ENCODE measurements at places on chromosomes 3 and 15.

- peaks cover 7% of the 10 kb centered on the region for H3K27me3 ChIP-seq
- no peaks in the 10 kb centered on the region for H3K4me1 ChIP-seq
- H3K36me3 ChIP-seq = no peaks in the 10 kb centered on the region
- no peak for DNase-seq
- H3K27ac ChIP-seq = no peak overlapping the region
These were observed 15.2 kb downstream of the P2RY1 start for GRCh38 chr3:152849996-152850578.

DNA sequence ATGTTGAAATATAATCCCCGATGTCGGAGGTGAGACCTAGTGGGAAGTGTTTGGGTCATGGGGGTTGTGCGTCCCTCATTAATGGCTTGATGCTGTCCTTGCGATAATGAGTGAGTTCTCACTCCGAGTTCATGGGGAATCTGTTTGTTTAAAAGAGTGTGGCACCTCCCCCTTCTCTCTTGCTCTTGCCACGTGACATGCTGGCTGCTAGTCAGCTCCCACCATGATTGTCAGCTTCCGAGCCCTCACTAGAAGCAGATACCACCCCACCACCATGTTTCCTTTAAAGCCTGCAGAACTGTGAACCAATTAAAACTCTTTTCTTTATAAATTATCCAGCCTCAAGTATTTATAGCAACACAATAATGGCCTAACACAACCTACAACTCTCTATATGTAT is 166.3 kb upstream of the MBNL1 start:
- DNase-seq = no peak
- H3K4me3 ChIP-seq = no peak overlapping the region
- H3K27me3 ChIP-seq = peaks cover 8% of the 10 kb centered on the region

- peaks cover 24% of the 10 kb centered on the region for H3K27me3 ChIP-seq
- no peak overlapping the region for H3K27ac ChIP-seq
- H3K4me1 ChIP-seq = no peaks in the 10 kb centered on the region
These were observed 18.4 kb downstream of the CFAP100 start for GRCh38 chr3:126412841-126413692.

- no peaks in the 10 kb centered on the region for H3K36me3 ChIP-seq
- no peaks in the 10 kb centered on the region for H3K4me1 ChIP-seq
- no peaks in the 10 kb centered on the region for H3K27me3 ChIP-seq
- no peak for DNase-seq
These were observed 417.3 kb downstream of the GABRB3 start for GRCh38 chr15:26355472-26356074.

DNA sequence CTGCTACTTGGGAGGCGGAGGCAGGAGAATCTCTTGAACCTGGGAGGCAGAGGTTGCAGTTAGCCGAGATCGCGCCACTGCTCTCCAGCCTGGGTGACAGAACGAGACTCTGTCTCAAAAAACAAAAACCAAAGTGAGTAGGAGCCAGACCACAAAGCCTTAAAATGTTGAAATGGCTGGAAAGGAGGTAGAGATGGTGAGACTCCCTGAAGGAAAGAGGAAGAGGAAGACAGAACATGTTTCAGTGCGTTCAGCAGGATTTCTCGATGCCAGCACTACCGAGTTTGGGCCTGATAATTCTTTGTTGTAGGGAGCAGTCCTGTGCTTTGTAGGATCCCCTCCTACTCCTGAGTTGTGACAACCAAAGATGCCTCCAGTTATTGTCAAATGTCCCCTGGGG is 189.9 kb downstream of the AKAP13 start:
- no peak overlapping the region for H3K27ac ChIP-seq
- H3K4me3 ChIP-seq = no peak overlapping the region

GRCh38 chr15:78249131-78249530 is 14.8 kb upstream of the ACSBG1 start:
- H3K4me1 ChIP-seq = no peaks in the 10 kb centered on the region
- H3K27me3 ChIP-seq = peaks cover 6% of the 10 kb centered on the region

- no peak overlapping the region for H3K27ac ChIP-seq
- H3K4me1 ChIP-seq = no peaks in the 10 kb centered on the region
- no peaks in the 10 kb centered on the region for H3K27me3 ChIP-seq
- no peak for DNase-seq
- H3K36me3 ChIP-seq = no peaks in the 10 kb centered on the region
- no peak overlapping the region for H3K4me3 ChIP-seq
These were observed 527.4 kb downstream of the SI start for GRCh38 chr3:164550857-164551256.

DNA sequence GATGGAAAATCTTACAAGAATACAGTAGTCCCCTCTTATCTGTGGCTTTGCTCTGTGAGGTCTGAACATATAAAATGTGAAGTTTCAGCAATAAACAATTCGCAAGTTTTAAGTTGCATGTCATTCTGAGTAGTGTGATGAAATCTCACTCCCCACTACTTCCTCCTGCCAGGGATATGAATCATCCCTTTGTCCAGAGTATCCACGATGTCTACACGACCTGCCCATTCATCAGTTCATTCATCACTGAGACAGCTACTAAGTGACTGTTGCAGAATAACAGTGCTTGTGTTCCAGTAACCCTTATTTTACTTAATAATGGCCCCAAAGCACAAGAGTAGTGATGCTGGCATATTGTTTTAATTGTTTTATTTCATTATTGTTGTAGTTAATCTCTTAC is 489.2 kb upstream of the UBE2E2 start:
- DNase-seq = no peak
- no peak overlapping the region for H3K4me3 ChIP-seq
- no peaks in the 10 kb centered on the region for H3K4me1 ChIP-seq
- no peaks in the 10 kb centered on the region for H3K27me3 ChIP-seq

- H3K27ac ChIP-seq = no peak overlapping the region
- no peaks in the 10 kb centered on the region for H3K36me3 ChIP-seq
- no peaks in the 10 kb centered on the region for H3K4me1 ChIP-seq
- no peak overlapping the region for H3K4me3 ChIP-seq
- H3K27me3 ChIP-seq = no peaks in the 10 kb centered on the region
These were observed 348.5 kb upstream of the ROBO1 start for GRCh38 chr3:80116281-80116680.

GRCh38 chr3:35779611-35780010 is 140.3 kb downstream of the ARPP21 start:
- DNase-seq = no peak
- H3K4me3 ChIP-seq = no peak overlapping the region
- H3K4me1 ChIP-seq = no peaks in the 10 kb centered on the region
- no peak overlapping the region for H3K27ac ChIP-seq

- no peak overlapping the region for H3K27ac ChIP-seq
- no peaks in the 10 kb centered on the region for H3K27me3 ChIP-seq
- DNase-seq = no peak
- H3K36me3 ChIP-seq = peaks cover 30% of the 10 kb centered on the region
These were observed 27.5 kb upstream of the TM4SF19 start for GRCh38 chr3:196365736-196366135.

GRCh38 chr15:40852529-40852928 is 8.7 kb downstream of the SPINT1 start:
- H3K27me3 ChIP-seq = no peaks in the 10 kb centered on the region
- no peak overlapping the region for H3K4me3 ChIP-seq
- peaks cover 5% of the 10 kb centered on the region for H3K4me1 ChIP-seq
- no peak for DNase-seq
- H3K27ac ChIP-seq = no peak overlapping the region

DNA sequence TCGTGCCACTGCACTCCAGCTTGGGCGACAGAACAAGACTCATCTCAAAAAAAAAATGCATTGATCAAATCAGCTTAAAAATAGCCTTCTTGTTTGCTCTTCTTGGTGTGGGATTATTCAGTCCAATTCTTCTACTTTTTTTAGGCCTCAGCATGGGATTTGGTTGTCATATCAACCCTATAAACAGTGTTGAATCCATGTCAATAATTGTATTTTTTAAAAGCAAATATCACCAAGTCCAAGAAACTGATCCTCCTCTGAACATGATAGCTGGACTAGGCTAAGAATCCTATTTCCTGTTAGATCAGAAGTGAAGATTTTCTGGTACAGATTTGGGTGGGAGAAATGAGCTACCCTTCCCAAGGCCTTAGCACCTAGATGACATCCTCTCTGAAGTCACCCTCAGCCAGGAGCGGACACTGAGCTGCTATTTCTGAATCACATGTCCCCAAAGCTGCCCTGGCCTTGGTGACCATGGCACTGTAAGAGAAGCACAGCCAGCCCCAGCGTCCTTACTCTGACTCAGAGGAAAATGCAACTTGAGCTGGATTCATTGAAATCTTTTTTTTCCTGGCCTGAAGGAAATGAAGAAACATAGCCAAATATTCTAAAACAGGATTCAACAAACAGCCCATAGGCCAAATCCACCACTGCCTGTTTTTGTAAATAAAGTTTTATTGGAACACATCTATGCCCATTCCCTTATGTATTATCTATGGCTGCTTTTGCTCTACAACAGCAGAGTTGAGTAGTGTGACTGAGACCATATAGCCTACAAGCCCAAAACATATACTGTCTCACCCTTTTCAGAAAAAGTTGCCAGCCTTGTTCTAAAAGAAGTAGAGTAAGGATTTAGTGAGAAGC is 215.9 kb upstream of the CTDSPL start:
- H3K4me1 ChIP-seq = no peaks in the 10 kb centered on the region
- H3K27ac ChIP-seq = no peak overlapping the region
- H3K36me3 ChIP-seq = no peaks in the 10 kb centered on the region
- no peak for DNase-seq
- peaks cover 3% of the 10 kb centered on the region for H3K27me3 ChIP-seq
- no peak overlapping the region for H3K4me3 ChIP-seq

- no peak overlapping the region for H3K4me3 ChIP-seq
- H3K27me3 ChIP-seq = no peaks in the 10 kb centered on the region
- no peaks in the 10 kb centered on the region for H3K4me1 ChIP-seq
- no peaks in the 10 kb centered on the region for H3K36me3 ChIP-seq
- no peak overlapping the region for H3K27ac ChIP-seq
- no peak for DNase-seq
These were observed 391.5 kb downstream of the ERC2 start for GRCh38 chr3:56076746-56077145.

GRCh38 chr3:147412917-147413685 is 3.9 kb downstream of the ZIC1 start:
- peaks cover 23% of the 10 kb centered on the region for H3K4me1 ChIP-seq
- H3K4me3 ChIP-seq = peak overlapping the region; percentile 48
- no peak for DNase-seq
